Bronchus fibroblast of lung (primary cell): ENCODE measurements at places on chromosomes 7 and 10. TPM values are rescaled to one million over a fixed set of nuclear protein-coding genes. Genes with fewer than 3 reads are reported as not detected.

The AZGP1 gene
- total RNA-seq, result under 0.01 TPM in 1 of 2 replicates, not detected in the other

The SUV39H2 gene
- total RNA-seq, result 17.5 and 18.2 TPM in 2 replicates

The IRF5 gene
- 0.34 and 0.45 TPM in 2 replicates for total RNA-seq

The CYP51A1 gene
- total RNA-seq, result 178 and 203 TPM in 2 replicates

The C7orf33 gene
- not detected in 2 replicates for total RNA-seq
